ENCODE measurements at places on chromosomes 3 and 15.

DNA sequence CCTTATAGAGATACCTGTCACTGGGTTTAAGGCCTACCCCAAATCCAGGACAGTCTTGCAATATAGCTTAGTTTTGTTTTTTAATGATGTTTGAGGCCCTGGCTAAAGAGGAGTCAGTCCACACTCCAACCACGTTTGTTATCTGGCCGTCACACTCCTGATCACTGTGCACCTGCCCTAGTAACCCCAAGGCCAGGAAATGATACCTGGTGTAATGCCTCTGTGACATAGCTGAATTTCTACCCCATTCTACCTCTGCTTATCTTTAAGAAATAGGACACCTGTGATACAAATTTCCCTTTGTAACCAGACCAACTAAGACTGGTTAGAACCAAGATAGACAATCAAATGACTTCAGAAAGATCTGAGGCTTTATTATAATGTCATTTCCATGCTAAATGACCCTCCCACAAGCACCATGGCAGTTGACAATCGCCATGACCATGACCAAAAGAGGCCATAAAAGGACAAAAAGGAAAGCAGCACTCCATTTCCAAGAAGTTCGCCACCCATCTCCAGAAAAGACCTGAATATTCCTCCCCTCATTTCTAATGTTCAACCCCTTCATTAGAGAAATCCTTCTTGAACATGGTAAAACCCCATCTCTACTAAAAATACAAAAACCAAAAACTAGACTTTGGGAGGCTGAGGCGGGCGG, 4.8 kb upstream of the RTP3 start:
- DNase-seq: no peak

DNA sequence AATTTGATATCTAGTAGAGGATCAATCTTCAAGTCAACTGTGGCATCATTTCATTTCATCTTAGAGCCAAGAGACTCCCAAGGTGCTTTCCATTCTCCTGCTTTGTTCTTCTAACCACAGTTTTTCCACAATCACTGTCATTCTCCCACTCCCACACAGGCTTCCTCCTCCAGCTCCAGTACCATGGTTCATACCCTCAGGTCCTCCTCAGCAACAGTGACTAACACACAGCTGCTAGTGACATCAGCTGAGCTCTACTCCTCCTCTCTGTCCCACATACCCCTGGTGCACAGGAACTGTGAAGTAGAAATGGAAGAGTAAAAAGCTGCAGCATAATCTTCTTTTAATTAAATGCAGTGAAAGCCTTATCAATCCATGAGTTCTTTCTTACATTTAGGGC, 200.2 kb upstream of the DPH6 start:
- DNase-seq: no peak

DNA sequence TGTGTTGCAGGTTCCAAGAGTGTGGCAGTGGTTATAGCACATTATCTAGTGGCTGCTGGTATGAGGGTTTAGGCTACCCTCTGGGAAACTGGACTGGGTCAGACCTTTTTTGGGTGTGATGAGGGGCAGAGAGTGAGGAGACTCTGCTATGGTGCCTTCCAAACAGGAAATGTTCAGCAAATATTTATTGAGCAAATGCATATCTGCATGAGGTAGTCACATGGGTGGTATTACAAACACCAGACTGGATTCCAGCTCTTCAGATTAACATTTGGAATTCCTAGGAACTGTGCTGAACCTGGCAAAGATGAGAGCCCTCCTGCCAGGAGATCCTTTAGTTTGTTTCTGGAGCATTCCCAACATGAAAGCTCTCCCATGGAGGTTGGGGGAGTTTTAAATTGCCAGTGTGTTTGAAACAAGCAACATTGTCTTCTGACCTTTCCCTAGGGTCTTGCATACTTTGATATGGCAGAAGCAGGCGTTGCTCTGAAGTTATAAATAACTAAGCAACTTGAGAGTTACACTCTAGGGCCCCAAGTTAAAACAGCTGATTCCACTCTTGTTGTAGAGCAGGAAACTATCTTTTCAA, 341.2 kb upstream of the C2CD4B start:
- peak; percentile 7 for DNase-seq

GRCh38 chr15:28264166-28264565, 57.8 kb downstream of the HERC2 start:
- DNase-seq: no peak

DNA sequence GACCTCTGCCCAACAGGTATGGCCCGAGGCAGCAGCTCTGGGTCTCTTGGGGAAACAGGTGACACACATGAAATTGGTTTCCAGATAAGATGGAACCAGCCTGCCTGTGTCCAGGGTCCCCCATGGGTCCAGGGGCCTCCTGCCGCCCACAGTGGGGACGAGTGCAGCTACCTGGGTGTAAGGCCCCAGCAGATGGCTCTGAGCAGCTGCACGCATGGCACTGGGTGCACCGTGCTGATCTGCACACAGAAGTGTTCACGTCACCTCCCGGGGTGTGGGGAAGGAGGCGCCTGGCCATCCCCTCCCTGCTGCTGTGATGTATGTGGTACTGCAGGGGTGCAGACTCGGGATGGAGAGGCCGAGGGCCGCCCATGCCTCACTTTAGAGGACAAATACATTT, 63.6 kb downstream of the NIPA2 start:
- peak; percentile 55 for DNase-seq

Measured in pancreas (tissue), 10 donors.